ENCODE measurements at places on chromosomes 1 and 21. TPM values are rescaled to one million over a fixed set of nuclear protein-coding genes. Genes with fewer than 3 reads are reported as not detected.

PLA2G4A gene
- total RNA-seq: 1.2 TPM

RCAN3 gene
- total RNA-seq: 16.3 TPM

RCOR3 gene
- total RNA-seq: 40.4 TPM

FAM151A gene
- total RNA-seq: not detected

PRR9 gene
- not detected for total RNA-seq

YBX1 gene
- 1,693 TPM for total RNA-seq

S100A7A gene
- not detected for total RNA-seq

RBP7 gene
- total RNA-seq: not detected

OR2G6 gene
- total RNA-seq: not detected

HNRNPCL2 gene
- not detected for total RNA-seq

ARHGEF11 gene
- total RNA-seq: 41.6 TPM

SLAMF9 gene
- total RNA-seq: not detected

C1orf94 gene
- under 0.01 TPM for total RNA-seq

ZSWIM5 gene
- total RNA-seq: 15.9 TPM

ADGRB2 gene
- 42.4 TPM for total RNA-seq

AURKAIP1 gene
- 31.0 TPM for total RNA-seq

SPRR4 gene
- total RNA-seq: not detected

SORT1 gene
- total RNA-seq: 42.8 TPM

ZNF691 gene
- 9.4 TPM for total RNA-seq

SELL gene
- 0.82 TPM for total RNA-seq

LORICRIN gene
- not detected for total RNA-seq

SERBP1 gene
- total RNA-seq: 152 TPM

CDK18 gene
- 0.82 TPM for total RNA-seq

CACHD1 gene
- 17.5 TPM for total RNA-seq

AJAP1 gene
- 16.7 TPM for total RNA-seq

C8A gene
- not detected for total RNA-seq

AMY1B gene
- not detected for total RNA-seq

TMEM269 gene
- total RNA-seq: 0.41 TPM

SLC44A3 gene
- total RNA-seq: 1.2 TPM

CRYBG2 gene
- total RNA-seq: 0.41 TPM

Data from frontal cortex (tissue), 4 donors.